ENCODE measurements at places on chromosomes 5 and 9. TPM values are rescaled to one million over a fixed set of nuclear protein-coding genes. Genes with fewer than 3 reads are reported as not detected.

ACTBL2 gene
- not detected for total RNA-seq

FGF18 gene
- 0.10 TPM for total RNA-seq

SV2C gene
- not detected for total RNA-seq

IL7R gene
- 3.6 TPM for total RNA-seq

NEUROG1 gene
- total RNA-seq = not detected

SLC2A6 gene
- 55.9 TPM for total RNA-seq

RIC1 gene
- total RNA-seq = 43.6 TPM

LCN9 gene
- total RNA-seq = not detected

BSPRY gene
- not detected for total RNA-seq

FGF10 gene
- total RNA-seq = not detected

UGCG gene
- total RNA-seq = 59.1 TPM

DND1 gene
- total RNA-seq = not detected

TSLP gene
- not detected for total RNA-seq

STPG3 gene
- not detected for total RNA-seq

CDH9 gene
- not detected for total RNA-seq

SQSTM1 gene
- total RNA-seq = 470 TPM

OR1J2 gene
- 0.19 TPM for total RNA-seq

DMRT3 gene
- not detected for total RNA-seq

ANAPC2 gene
- 30.1 TPM for total RNA-seq

PPP2R2B gene
- not detected for total RNA-seq

PPP6C gene
- total RNA-seq = 43.4 TPM

PCDHA9 gene
- total RNA-seq = under 0.01 TPM

SIMC1 gene
- 7.3 TPM for total RNA-seq

ST6GALNAC4 gene
- 75.8 TPM for total RNA-seq

ZFP37 gene
- 1.1 TPM for total RNA-seq

TPPP gene
- total RNA-seq = under 0.01 TPM

TMEM171 gene
- 8.9 TPM for total RNA-seq

SH2D3C gene
- 85.9 TPM for total RNA-seq

PCDHA2 gene
- not detected for total RNA-seq

PTGR1 gene
- 30.1 TPM for total RNA-seq

IL17B gene
- total RNA-seq = not detected

GPR151 gene
- not detected for total RNA-seq

PFN3 gene
- total RNA-seq = not detected

UIMC1 gene
- total RNA-seq = 43.3 TPM

KLHL9 gene
- total RNA-seq = 34.0 TPM

SEMA6A gene
- 9.5 TPM for total RNA-seq

CCDC127 gene
- 3.6 TPM for total RNA-seq

RGMB gene
- 39.4 TPM for total RNA-seq

TRPM3 gene
- total RNA-seq = 0.48 TPM

RHOBTB3 gene
- total RNA-seq = 52.3 TPM

SPATA31C1 gene
- total RNA-seq = not detected

PPP3R2 gene
- total RNA-seq = not detected

PCDHGA10 gene
- 9.6 TPM for total RNA-seq

SLC1A1 gene
- 20.2 TPM for total RNA-seq

NUTM2F gene
- not detected for total RNA-seq

NCS1 gene
- 42.4 TPM for total RNA-seq

BTNL8 gene
- not detected for total RNA-seq

ROR2 gene
- not detected for total RNA-seq

OMD gene
- under 0.01 TPM for total RNA-seq

C5orf34 gene
- 2.6 TPM for total RNA-seq

PTPN3 gene
- total RNA-seq = 0.19 TPM

SFXN1 gene
- total RNA-seq = 86.6 TPM

ADGRD2 gene
- total RNA-seq = not detected

KIF12 gene
- total RNA-seq = 0.10 TPM

STKLD1 gene
- 0.33 TPM for total RNA-seq

TAF11L12 gene
- not detected for total RNA-seq

IL31RA gene
- 1.6 TPM for total RNA-seq

SPINK6 gene
- not detected for total RNA-seq

MARCHF3 gene
- total RNA-seq = 75.8 TPM
